ENCODE measurements at places on chromosomes 2 and 18.

- DNase-seq, result no peak
These were observed 380.0 kb downstream of the MEIS1 start for GRCh38 chr2:66814916-66815315.

GRCh38 chr2:176272870-176273459, 3.7 kb downstream of the MTX2 start:
- DNase-seq, result no peak

- no peak for DNase-seq
These were observed 494.4 kb downstream of the FBXO15 start for GRCh38 chr18:73653251-73653650.

- no peak for DNase-seq
These were observed 64.0 kb upstream of the REG3A start for GRCh38 chr2:79223539-79223938.

GRCh38 chr2:71923143-71923525, 224.5 kb downstream of the CYP26B1 start:
- no peak for DNase-seq

GRCh38 chr2:8204711-8205110, 477.1 kb upstream of the ID2 start:
- no peak for DNase-seq

DNA sequence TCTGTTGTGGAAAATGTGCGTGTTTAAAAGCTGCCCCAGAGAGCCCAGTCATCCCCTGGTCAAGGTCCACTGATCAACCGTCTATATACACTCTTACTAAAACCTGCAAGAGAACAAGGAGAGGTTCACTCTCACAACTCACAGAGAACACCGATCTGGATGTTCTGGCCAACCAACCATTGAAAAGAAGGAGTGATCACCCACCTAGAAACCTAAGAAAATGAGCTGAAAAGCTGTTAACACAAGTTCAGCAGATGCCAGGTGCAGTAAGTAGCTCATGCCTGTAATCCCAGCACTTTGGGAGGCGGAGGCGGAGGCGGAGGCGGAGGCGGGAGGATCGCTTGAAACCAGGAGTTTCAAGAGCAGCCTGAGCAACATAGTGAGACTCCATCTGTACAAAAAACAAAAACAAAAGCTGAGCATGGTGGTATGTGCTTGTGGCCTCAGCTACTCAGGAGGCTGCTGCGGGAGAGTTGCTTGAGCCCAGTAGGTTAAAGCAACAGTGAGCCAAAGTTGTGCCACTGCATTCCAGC, 14.5 kb downstream of the ATG16L1 start:
- no peak for DNase-seq

GRCh38 chr2:72413716-72414115, 266.1 kb upstream of the CYP26B1 start:
- no peak for DNase-seq

DNA sequence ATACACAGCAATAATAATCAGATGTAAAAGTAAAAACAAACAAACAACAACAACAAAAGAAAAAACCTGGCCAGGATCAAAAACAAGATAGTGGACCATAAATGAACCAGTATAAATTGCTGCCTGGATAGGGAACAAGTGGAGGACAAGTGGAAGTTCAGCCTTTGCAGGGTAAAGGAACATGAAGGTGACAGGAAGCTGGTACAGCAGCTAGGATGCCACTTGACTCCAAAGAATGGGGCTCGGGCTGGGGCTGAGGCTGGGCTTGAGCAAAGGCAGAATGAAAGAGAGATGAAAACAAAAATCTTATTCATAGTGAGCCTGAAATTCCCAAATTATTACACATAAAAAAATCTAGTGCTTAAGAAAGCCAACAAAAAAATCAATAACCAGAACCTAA, 146.5 kb downstream of the CDH2 start:
- DNase-seq, result no peak

DNA sequence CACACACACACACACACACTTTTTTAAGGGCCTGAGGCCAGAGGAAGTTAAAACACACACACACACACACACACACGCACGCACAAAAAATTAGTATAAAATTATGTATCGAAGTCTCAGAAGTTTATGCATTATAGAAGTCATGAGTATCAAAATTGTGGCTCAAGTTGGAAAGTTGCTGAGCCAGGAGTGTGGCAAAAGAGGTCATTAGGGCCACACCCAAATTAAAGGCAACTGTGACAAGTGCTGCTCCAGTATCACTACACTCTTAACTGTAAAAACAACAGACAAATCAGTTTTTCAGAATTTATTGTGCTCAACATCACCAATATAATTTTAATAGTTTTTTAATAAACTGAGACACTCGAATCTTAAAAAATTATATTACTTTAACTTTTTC, 36.9 kb downstream of the YWHAQ start:
- DNase-seq, result no peak

- no peak for DNase-seq
These were observed 197.8 kb downstream of the CTIF start for GRCh38 chr18:48736321-48737260.

GRCh38 chr2:193542762-193543161, 1348.0 kb upstream of the TMEFF2 start:
- DNase-seq, result no peak

- DNase-seq, result no peak
These were observed 27.5 kb downstream of the SP100 start for GRCh38 chr2:230443541-230443940.

GRCh38 chr2:227436436-227437174, 35.4 kb upstream of the AGFG1 start:
- no peak for DNase-seq

DNA sequence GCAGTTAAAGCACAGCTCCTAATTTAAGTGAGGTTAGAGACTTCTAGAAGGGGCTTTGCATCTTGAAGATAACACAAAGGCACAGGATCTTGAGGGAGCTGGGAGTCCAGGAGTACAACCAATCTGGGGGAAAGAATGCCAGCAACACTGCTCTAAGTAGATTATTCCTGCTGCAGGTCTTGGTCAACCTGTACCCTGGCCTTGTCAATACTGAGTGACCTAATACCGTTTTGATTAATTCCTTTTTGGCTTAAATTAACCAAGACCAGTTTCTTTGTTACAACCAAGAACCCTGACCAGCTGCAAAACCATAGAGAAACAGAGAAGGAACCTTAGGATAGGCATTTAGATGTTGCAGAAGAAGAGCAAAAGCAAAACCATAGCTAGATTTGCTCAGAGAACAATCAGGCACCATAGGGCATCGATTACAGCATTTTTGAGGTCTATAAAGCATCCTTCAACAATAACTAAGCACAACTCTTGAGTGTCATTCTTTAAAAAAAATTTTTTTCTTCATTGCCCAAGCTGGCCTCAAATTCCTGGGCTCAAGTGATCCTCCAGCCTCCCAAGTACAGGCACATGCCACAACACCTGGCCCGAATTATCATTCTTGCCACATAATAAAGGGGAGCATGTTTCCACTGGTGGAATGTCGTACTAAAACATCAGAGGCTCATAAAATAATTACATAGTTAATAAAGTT, 6.3 kb downstream of the STARD7 start:
- DNase-seq, result no peak

DNA sequence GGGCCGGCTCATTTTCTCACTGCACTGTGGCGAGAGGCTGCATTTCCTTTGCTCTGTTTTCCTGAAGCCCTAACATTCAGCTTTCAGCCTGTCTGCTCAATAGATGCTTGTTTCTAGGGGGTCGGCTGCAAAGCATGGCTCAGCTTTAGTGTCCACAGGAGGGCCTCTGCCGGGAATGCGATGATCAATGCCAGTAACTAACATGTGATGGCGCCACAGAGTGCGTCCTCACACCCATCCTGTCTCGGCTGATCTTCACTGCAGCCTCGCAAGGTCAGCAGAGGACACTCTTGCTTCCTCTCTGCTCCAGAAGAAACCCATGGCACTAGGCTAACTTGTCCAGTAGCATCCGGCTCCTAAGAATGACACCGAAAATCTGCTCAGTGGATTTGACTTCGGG, 156.4 kb upstream of the PXDN start:
- no peak for DNase-seq

GRCh38 chr18:21742315-21742687, 1.7 kb downstream of the MIB1 start:
- DNase-seq, result no peak

GRCh38 chr2:200730960-200731359, 80.8 kb upstream of the BZW1 start:
- DNase-seq, result no peak

GRCh38 chr2:143218621-143219020, 89.4 kb downstream of the ARHGAP15 start:
- no peak for DNase-seq

DNA sequence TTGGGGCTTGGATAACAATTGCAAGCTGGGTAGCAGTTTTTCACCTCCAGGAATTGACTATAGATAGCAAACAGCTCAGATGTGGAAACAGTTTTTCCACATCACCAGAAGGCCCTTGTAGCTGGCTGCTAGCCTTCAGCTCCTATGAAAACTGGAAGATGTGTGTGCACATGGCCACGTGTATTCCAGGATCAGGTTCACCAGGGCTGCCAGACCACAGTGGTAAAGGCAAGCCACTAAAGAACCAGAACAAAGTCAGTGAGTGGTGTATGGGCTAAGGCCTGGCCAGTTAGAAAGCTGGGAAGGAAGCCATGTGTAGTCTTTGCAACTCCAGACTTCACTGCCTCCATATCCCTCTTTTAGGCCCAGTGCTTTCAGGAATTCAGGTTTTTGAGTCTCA, 12.9 kb downstream of the LRRTM1 start:
- DNase-seq, result no peak

- no peak for DNase-seq
These were observed 270.1 kb downstream of the ETAA1 start for GRCh38 chr2:67667054-67667908.

GRCh38 chr18:62904396-62905285, 189.3 kb downstream of the PHLPP1 start:
- no peak for DNase-seq

DNA sequence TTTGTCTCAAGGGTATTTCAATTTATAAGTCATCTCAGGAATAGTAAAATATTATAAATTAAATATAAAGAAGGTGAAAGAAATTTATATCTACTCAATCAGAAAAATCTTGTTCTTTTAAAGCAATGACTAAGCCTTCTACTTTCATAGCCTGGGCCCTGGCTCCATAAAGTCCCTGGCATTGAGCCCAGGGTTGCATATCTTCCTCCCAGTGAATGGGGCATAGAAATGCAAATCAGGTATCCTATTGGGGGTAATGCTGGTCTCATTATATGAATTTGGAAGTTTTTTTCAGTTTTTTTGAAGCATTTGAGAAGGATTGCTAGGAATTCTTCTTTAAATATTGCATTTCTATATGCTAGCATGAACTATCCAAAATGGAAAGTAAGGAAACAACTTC, 73.9 kb upstream of the MC2R start:
- DNase-seq, result no peak

DNA sequence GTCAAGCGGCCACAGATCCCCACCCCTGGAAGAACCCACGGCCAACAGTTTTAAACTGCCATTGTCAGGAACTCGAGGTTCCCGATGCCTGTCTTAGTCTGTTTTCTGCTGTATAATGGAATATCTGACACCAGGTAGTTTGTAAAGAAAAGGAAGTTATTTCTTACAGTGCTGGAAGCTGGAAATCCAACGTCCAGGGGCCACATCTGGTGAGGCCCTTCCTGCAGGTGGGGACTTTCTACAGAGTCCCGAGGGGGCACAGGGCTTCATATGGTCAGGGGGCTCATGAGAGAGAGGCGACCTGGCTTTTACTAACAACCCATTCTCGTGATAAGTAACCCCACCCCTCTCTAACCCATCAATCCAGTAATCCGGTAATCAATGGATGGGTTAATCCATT, 501.6 kb upstream of the MYT1L start:
- no peak for DNase-seq

DNA sequence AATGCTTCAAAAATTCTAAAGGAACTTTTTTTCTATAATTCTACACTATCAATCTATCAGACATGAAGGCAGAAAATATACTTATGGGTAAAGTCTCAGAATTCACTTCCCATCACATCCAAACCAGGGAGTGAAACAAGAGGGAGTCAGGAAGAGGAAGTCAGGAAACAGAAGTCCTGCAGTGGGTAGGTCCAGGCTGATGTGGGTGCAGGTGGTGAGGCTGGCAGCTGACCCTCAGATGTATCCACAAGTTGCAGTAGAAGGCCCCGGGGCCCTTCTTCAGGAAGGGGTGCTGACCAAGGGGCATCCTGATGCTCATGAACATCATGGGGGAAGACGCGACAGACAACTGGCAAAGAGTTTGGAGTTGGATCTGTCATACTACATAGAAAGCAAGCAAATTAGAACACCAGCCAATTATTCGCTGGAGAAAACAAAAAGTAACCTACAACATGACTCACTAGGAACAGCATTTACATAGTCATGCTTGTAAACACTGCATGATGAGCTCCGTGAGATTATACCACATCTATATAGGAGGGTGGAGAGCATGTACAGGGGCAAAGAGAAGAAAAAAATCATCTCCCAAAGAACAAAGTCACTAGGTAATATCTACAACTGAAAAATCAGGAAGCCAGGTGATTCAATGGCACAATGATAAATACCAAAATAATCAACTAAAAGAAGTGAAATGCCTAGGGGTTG, 4.2 kb downstream of the UXS1 start:
- DNase-seq, result no peak

GRCh38 chr2:199977984-199978415, 22.6 kb downstream of the MAIP1 start:
- no peak for DNase-seq

GRCh38 chr2:215436705-215437565, 1.1 kb upstream of the FN1 start:
- no peak for DNase-seq

GRCh38 chr2:148619560-148620195, 24.9 kb upstream of the EPC2 start:
- DNase-seq, result no peak

GRCh38 chr2:239093952-239094351, 246.1 kb downstream of the TWIST2 start:
- DNase-seq, result no peak

DNA sequence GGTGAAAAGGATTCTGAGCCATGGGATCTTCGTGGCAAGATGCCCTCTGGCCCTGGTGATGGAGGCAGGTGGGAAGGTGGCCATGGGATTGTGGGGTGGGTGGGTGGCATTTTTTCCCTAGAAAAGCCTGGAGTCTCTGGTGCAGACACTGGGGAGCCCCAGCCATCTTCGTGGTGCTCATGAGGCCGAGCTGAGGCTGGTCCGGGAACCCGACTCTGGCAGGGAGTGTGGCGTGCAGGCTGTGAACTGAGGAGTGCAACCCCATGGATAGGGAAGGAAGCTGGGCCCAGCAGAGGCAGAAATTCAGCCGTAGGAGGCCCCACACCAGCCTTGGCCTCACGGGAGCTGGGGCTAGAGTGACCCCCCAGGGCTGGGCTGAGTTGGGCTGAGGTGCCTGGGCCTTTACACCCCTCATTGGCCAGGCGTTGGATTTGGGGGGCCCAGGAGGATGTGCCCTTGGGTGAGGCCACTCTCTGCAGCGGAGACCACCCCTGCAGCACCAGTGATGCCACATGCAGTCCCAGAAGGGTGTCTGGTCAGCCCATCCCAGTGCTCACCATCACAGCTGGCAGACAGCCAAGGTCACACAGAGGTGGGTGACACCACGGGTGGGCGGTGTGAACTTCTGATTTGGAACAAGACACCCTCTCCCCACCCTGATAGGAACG, 115.6 kb upstream of the HDAC4 start:
- DNase-seq, result no peak

Measured in stimulated activated CD8-positive, alpha-beta memory T cell treated with anti-CD3 and anti-CD28 coated beads, Interleukin-7, amount 100 ng/mL, for 1 hour (primary cell).